Right atrium auricular region (tissue), 2 donors: ENCODE measurements at places on chromosomes 5 and 9. TPM values are rescaled to one million over a fixed set of nuclear protein-coding genes. Genes with fewer than 3 reads are reported as not detected.

DNA sequence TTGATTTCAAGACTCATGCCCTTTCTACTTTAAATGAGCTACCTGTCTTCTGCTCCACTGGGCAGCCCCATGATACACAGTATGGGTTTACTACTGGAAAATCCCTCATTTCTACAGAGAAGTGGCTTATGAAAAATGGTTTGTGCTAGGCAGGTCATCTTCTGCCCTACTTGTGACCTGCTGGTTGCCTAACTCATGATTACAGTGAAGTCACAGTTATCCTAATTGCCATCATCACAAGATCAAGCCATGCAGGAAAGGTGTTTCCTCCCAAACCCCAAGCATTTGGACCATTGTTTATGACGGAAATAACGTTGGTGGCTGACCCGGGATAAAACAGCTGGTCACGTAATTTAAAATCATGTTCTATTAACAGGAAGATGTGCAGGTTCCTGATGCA, 330.6 kb downstream of the ACTL7B start:
- no peak for DNase-seq

BNC2 gene
- total RNA-seq: 77.6 TPM

TBC1D2 gene
- 2.6 TPM for total RNA-seq

- no peak for DNase-seq
Observed at GRCh38 chr5:52964138-52964537, 25.0 kb upstream of the ITGA2 start.

ZNF454 gene
- 2.5 TPM for total RNA-seq

- DNase-seq: no peak
Observed at GRCh38 chr5:34007201-34007620, 639 bp downstream of the AMACR start.
